ENCODE measurements at places on chromosomes 13 and 19.

- no peak for DNase-seq
These were observed 17.9 kb upstream of the LILRB1 start for GRCh38 chr19:54612428-54612827.

DNA sequence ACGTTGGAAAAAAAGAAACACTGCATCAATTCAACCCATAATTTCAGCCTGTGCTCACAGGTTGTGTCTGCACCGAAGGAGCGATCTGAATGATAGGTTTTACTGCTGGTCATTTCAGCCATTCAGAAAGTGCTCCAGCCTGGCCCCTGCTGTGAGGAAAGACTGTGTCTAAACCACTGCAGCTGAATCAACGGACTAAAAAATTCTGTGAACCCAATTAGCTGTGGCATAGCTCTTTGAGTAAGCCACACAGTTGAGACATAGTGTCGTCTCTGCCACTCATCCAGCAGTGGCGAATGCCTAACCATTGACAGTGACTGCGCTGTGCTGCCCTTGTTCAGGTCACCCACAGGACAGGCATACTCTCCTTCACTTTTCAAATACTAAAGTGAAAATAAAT, 179.8 kb downstream of the COG6 start:
- DNase-seq: peak; percentile 9

GRCh38 chr19:51365965-51366388, at the start of gene ETFB:
TSS of gene ETFB (minus strand) at chr19:51366388. CDS start at chr19:51366326, 62 bp downstream.
- no peak for DNase-seq

DNA sequence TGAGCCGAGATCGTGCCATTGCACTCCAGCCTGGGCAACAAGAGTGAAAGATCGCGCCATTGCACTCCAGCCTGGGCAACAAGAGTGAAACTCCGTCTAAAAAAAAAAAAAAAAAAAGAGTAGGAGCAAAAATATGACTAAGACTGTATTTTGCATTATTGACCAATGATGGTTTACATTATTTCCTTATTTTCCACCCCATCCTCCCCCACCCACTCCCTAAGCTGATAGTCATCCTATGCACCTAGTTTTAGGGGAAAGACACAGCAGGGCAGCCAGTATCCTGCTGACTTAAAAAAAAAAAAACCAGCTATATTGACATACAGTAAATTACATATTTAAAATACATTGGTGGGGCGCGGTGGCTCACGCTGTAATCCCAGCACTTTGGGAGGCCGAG, 25.1 kb downstream of the VAV1 start:
- DNase-seq: no peak

DNA sequence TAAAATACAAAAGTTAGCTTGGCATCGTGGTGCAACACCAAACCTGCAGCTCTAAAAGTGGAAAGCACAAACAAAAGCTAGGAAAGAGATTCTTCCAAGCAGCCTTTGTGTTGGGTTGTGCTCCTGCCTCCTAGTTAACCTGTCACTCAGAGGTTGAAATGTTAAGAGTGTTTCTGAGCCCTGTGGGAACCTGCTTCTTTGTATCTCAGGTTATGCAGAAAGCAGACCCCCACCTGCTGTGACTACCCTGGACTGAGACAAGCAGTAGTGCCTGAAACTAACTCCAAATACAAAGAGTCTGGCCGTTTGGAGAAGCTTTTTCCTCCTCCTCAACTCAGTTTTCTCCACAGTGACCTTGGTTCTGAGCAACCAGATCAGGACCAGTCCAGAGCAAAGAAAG, 158.4 kb upstream of the CSNK1A1L start:
- no peak for DNase-seq

DNA sequence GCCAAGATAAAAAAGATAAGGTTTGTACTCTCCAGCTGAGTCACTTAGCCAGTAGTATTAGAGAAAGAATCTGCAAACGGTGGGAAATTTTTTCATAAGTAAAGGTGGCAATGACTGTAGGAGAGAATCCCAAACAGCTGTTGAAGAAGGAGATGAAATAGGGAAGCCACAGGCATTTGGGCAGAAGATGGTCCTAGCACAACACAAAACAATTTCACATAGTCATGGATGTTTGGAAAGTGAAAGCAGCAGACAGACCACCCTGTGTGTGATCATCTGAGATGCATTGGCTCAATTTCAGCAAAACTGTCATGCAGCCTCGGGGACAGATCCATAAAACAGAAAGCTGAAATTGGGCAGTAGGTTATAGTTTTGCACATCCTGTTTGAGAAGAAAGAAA, 2832.4 kb downstream of the PCDH9 start:
- DNase-seq: no peak

DNA sequence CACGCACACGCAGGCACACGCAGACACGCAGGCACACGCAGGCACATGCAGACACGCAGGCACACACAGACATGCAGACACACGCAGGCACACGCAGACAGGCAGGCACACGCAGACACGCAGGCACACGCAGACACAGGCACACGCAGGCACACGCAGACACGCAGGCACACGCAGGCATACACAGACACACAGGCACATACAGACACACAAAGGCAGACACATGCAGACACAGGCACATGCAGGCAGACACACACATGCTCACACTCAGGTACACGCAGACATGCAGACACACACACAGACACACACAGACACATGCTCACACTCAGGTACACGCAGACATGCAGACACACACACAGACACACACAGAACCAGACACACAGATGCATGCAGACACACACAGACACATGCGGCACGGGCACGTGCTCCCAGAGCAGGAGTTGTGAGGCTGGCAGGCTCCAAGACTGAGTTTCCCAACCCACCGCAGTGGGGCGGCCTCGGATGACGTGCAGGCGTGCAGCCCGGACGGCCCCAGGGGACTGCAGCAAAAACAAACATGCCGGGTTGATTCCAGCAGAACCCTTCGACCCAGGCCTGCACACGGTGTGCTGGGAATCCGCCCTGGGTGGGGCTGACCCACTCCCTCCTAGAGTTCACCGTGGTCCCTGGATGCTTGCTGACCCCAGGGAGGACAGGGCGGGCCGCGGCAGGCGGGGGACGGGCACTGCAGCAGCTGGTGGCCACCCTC, 100.0 kb downstream of the GADD45B start:
- no peak for DNase-seq

GRCh38 chr13:28370448-28370847, 124.5 kb downstream of the FLT1 start:
- DNase-seq: no peak

DNA sequence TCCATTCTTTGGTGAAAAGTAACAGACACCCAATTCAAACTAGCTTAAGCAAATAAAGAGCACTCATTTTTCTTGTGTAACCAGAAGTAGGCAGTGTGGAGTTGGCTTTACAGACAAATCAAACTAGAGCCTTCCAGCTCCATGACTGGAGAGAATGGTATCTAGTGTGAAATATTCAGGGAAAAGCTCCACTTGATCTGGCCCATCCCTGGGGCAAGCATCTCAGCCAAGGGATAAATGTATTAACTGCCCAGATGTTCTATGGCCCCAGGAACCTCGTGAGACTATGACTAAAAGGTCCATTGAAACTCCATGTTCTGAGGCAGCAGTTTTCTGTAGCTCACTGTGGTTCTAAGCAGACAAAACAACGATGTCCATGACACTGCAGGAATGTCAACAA, 49.9 kb downstream of the TBC1D4 start:
- DNase-seq: no peak

DNA sequence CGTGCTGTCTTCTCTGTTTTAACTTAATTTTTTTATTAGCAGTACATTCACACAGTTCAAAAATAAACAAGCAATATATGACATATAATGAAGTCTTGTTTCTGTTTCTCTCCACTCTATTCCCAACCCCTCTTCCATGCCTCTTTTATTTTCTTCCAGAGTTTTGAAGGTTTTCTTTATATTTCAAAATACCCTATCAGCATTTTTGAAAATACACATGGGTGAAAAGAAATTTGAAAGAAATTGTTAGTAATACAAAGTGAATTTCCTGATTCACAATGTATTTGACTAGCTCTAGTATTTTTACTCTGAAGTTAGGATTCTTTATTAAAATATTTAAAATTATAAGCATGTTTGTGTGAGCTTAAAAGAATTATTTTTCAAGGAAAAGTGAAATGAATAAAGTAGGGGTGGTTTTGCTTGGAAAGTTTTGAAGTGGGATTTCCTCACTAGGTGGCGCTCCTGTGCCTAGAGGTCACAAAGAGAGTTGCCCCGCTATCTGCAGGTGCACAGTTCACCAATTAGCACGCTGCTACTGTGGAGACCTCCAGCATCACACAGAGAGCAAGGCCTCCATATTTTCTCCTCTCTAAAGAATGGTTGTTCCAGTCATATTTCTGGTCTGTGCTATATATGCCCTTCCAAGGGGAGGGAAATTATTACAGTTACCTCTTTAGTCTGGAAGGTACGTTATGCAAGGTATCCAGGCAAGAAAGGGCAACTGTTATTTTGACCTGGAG, 37.6 kb downstream of the SOX21 start:
- DNase-seq: peak; percentile 61

- DNase-seq: no peak
These were observed 72.9 kb downstream of the SPATA13 start for GRCh38 chr13:24233351-24233901.

DNA sequence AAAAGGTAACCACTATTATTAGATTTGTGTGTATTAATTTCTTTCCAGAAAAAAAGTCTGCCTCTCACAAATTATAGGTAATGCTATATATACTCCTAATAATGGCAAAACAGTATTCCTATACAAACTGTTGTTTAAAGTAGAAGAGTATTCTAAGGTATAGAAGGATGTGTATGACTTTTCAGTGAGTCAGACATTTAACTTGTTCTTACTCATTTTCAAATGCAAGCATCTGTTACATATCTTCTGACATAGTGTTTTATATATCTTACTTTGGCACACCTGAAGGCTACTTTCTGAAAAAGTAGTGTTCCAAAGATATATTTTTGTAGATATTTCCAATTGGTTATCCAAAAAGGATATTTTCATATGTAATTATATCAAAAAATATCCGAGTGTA, 3.5 kb upstream of the SLITRK5 start:
- DNase-seq: no peak

DNA sequence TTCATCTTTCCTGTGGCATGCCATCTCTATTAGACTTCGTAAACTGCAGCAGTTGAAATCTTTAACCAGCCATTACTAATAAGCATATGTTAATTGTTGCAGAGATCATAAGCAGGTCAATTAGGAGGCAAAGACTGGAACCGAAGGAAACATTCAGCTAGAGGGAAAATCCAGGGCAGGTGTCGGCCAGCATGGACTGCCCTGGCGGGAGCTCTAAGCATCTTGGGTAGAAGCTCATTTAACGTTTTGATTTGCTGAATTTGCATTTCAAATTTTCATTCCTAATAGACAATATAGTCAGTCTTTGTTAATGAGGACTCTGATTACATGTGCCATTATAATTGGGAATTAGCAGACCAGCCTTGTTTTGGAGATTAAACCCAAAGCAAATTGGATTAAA, 238.6 kb downstream of the POU4F1 start:
- no peak for DNase-seq

DNA sequence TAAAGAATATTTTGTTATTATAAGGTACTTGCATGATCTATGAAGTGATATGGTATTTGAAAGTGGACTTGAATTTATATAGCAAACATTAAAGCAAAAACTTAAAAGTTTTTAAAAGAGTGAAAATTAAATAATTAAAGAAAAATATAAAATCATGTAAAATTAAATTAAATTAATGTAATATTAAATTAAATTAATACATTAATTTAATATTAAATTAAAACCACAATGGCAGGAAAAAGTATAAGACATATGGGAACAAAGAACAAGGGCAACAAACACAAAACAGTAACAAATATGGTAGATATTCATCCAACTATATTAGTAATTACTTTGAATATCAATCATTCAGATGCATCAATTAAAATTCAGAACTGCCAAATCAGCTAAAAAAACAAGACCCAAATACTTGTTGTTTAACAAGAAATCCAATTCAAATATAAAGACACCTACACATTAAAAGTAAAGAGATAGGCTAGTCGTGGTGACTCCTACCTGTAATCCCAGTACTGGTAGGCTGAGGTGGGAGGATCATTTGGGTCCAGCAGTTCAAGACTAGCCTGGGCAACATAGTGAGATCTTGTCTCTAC, 992.2 kb upstream of the MIR17HG start:
- DNase-seq: no peak

DNA sequence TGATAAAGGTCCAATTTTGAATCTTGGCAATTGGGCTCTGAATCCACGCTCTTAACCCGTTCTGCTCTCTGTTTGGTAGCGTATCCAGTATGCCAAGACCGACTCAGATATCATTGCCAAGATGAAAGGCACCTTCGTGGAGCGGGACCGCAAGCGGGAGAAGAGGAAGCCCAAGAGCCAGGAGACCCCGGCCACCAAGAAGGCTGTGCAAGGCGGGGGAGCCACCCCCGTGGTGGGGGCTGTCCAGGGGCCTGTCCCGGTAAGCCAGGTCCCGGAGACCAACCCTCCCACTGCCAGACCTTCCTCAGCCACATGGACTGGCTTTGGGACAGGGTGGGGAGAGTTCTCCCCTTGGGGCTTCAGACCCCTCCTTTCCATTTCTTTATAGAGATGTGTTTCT, 8.3 kb downstream of the SNRPA start:
- DNase-seq: no peak

DNA sequence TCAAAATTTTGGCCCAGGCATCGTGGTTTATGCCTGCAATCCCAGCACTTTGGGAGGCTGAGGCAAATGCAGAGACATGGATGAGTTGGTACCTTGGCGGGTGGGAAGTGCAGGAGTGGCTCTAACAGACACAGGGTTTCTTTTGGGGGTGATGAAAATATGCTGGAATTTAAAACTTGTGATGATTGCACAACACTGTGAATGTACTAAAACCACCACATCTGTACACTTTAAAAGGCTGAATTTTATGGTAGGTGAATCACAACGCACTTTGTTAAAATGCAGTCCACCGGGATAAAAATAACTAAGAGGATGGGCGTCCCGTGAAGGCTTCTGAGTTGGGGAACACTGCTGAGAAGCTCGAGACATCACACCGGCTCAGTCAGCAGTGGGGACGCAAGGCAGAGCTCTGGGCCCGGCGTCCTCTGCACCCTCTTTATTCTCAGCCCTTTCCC, 47.1 kb downstream of the MLLT1 start:
- no peak for DNase-seq

DNA sequence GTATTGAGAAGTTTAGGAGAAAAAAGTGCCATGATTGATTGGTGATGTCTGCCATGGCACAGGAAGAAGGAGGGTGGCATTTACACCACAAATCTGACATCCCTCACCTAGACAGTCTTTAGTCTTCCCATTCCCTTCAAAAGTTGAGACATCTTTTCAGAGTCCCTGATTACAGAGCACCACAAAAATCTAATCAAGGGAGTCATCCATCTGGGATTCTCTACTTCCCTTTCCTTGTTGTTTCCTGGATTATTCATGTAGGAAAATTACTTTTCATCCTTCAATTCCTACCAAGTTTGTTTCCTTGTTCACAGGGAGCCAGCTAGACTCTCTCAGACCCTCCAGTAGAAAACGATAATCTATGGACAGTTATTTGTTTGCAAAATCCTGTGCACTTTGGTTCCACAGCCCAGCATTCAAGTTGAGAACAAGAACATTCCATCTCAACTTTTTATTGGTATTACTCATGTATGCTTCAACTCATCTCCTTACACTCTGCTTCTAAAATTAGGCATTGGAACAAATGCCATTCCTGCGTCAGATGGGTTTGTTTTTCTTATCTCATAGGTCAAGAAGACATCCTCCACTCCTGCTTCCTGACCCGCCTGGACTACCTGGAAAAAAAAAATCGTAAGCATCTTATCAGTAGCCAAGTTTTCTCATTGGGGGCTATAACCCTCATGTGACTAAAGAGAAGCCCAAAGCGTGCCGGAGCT, 259.9 kb downstream of the FOXO1 start:
- no peak for DNase-seq

- peak; percentile 34 for DNase-seq
These were observed 2.0 kb downstream of the ZBTB7A start for GRCh38 chr19:4064496-4065260.

- DNase-seq: no peak
These were observed 90.4 kb downstream of the TBC1D4 start for GRCh38 chr13:75391432-75392100.
